Activated T-cell treated with anti-CD3 and anti-CD28 coated beads, Interleukin-2, amount 50 U/mL, for 72 hours (primary cell): ENCODE measurements at places on chromosomes 4 and X. TPM values are rescaled to one million over a fixed set of nuclear protein-coding genes. Genes with fewer than 3 reads are reported as not detected.
A peak's percentile ranks its signal among the peaks of the same experiment; 100 is the strongest.

Gene FGFRL1
- total RNA-seq: 18.6 TPM

DNA sequence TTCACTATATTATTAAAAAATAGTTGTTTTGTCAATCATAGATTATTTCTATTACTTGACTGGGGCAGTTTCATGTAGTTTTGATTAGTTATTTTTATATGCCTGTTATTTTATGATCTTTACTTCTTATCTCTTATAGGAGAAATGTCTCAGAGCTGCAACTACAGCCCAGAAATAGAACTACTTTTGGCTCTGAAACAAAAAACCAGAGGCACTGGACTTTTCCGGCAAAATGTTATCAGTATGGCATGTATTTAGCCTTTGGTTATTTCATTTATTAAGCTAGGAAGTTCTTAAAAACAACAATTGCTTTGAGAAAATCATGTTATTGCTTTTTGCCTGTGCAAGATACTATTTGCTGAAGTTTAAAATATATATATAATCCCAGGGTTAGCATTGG, 566.5 kb downstream of the ANKRD50 start:
- DNase-seq: no peak

- no peak for DNase-seq
These were observed 93.6 kb upstream of the SMAD1 start for GRCh38 chr4:145388043-145388442.

DNA sequence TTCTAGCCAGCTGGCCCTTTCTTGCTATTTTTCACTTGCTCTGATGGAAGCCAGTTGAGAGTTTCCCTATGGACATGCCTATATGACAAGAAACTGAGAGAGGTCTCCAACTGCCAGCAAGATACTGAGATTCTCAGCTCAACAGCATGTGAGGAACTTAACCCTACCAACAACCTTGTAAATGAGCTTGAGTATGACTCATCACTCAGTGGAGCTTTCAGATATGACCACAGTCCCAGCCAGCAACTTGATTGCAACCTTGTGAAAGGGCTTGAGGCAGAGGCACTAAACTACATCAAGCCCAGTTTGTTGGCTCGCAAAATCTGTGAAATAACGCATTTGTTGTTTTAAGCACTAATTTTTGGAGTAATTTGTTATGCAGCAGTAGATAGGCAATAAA, 175.8 kb downstream of the COMMD8 start:
- peak; percentile 3 for DNase-seq

GRCh38 chr4:125368146-125368545, 53.4 kb downstream of the FAT4 start:
- DNase-seq: no peak
